ENCODE measurements at places on chromosomes 2 and 18.

DNA sequence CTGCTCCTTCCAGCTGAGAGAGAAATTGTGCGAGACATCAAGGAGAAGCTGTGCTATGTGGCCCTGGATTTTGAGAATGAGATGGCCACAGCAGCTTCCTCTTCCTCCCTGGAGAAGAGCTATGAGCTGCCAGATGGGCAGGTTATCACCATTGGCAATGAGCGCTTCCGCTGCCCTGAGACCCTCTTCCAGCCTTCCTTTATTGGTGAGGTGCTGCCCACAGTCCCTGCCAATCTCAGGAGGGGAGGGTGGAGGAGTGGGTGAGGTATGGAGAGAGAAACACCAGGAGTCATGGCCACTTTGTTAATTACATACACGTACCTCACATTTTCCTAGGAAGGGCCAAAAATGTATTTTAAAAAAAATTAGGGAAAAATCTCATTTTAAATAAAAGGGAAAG, 12.0 kb upstream of the DGUOK start:
- DNase-seq, result no peak

DNA sequence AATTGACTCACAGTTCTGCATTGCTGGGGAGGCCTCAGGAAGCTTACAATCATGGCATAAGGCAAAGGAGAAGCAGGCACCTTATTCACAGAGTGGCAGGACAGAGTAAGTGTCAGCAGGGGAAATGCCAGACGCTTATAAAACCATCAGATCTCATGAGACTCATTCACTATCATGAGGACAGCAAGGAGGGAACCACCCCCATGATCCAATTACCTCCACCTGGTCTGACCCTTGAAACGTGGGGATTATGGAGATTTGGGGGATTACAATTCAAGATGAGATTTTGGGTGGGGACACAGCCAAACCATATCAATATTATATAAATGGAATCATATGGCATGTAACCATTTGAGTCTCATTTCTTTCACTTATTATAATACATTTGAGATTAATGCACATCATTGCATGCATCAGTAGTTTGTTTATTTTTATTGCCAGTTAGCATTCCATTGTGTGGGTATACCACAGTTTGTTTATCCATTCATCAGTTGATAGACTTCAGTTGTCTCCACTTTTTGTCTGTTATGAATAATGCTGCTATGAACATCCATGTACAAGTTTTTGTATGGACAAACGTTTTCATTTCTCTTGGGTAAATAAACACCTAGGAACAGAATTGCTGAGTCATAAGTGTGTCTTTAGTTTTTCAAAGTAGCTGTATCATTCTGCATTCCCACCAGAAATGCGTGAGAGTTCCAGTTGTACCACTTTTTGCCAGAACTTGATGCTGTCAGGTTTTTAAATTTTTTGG, 5.8 kb upstream of the SRBD1 start:
- no peak for DNase-seq

DNA sequence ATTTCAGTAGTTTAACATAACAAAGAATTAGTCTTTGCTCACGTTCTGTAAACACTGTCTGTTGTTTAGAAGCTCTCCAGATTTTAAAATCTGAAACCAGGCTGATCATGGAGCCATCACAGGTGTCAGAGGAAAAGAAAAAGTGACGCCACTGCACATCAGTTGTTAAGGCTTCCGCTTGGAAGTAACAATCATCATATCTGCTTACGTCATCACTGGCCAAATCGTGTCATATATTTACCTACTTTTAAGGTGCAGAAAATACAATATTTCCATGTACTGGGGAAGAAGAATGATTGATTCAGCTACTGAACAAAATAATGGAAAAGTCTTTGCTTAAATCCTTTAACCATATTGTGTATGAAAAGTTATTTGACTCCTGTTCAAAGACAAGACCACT, 382.6 kb upstream of the MC4R start:
- no peak for DNase-seq

- DNase-seq, result no peak
Observed at GRCh38 chr2:161576421-161576820, 47.8 kb upstream of the SLC4A10 start.

GRCh38 chr2:102518170-102518569, 45.1 kb downstream of the SLC9A4 start:
- DNase-seq, result no peak

DNA sequence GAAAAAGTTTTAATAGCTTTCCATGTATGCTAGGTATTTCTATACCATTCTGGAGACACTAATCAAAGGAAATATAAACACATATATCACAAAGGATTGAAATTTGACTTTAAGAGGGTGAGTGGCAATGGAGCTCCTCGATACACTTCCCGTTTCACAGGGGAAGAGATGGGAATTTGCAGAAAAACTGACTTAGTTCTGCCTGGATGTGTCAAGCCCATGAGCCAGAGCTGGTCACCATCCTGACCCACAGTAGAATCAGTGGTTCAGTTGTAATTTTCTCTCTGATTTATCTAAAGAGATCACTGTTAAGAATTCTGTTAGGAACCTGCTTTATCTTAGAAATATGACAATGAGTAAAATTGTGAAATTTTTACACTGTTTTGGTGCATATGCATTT, 34.2 kb downstream of the PLCL1 start:
- no peak for DNase-seq

GRCh38 chr2:237456200-237456843, 30.7 kb upstream of the MLPH start:
- DNase-seq, result no peak
